ENCODE measurements at places on chromosomes 2 and 18.

DNA sequence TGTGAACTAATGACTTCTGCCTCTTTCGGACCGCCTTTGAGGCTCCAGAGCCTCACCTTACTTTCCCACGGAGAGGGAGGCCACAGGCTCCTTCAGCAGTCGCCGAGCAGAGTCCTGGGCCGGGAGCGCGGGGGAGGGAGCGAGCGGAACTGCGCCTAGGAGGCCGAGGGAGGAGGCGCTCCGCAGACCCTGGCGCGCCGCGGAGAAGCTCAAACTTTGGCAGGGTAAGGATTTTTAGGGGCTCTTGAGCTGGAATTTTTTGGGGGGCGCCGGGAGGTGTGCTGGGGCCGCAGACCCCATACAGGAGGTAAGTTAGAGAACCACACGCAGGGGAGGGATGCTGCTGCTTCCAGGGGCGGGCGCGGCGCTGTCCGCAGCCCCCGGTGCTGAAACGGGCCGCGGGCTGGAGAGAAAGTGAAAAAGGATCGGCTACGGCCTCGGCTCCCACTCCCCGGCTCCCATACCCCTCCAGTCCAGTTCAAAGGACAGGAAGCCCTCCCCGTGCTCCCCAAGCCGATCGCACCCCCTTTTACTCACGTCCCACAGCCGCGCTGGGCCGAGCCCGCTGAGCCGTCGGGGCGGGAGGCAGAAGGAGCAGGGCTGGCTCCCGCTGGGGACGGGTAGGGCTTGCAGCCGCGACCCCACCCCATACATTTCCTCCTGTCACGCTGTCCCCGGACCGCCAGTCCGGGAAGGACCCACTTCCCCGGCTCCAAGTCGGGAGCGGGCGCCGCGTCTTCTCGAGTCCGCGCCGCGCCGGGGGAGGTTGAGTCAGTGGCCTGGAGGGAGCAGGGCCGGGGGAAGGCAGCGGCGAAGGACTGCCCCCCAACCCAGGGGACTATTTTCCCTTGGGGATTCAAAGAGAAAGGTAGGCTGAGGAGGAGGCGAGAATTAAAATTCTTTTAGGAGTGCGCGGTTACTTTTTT lies at the start of gene CNGA3:
Gene CNGA3 (plus strand): TSS at position 146 of the 926 bp plus-strand sequence. CDS start 23,520 bp downstream, outside the sequence.
- no peak for DNase-seq

GRCh38 chr2:48927355-48927754 lies 171.8 kb upstream of the LHCGR start:
- DNase-seq: no peak

DNA sequence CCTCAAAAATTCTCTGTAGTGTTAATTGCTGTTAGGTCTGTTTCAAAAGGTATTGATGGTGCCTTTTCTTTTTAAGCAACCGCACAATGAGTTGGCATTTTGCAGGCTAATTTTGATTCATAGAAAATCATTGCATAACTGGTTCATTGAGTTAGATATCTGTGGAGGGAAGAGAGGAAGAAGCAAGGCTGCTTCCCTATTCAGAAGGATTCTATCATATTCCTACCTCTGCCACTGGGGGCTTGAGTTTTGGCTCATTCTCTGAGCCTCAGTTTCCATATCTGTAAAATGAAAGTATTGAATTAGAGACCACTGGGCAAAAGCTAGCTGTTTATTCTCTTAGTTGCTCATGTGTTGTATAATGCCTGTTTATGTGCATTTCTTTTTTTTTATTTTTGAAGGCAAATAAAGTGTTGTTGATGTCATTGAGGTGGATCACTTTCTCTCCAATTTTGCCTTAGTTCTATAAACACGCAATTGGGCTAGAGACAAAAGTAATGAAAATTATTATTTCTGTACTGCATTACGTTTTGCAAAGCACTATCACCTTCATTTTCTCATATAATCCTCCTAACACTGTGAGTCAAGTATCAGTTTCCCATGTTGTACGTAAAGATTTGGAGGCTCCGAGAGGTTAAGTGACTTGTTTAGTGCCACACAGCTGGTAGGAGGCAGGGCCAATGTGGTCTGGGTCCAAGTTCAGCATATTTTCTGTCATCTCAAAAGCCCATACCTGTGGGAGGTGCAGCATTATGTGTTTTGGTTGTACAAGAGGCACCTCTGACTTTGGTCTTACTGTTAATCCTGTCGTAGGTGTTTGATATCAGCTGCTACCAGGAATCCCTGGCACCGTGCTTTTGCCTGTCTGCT lies 5.9 kb downstream of the TRIB2 start:
- DNase-seq: no peak

DNA sequence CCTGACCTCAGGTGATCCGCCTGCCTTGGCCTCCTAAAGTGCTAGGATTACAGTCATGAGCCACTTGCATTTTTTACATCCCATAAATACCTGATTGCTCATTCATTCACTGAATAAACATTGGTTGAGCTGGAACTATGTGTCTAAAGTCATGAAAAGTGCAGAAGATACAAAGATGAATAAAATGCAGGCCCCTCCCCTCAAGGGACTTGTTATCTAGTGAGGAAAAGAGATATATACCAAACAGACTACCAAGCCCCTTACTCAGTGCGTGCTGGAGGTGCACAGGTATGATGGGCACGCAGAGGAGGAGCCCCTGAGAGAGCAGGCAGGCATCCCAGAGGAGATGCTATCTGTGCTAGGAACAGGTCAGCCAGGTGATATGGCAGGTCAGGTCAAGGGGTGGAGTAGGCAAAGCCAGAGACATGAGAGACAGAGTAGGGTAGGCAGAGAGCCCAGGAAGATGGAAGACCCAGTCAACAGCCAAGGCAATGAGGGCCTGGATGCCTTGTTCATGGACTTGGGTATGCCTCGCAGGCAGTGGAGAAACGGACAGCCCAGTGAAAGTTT lies 7.7 kb downstream of the FHL2 start:
- no peak for DNase-seq

DNA sequence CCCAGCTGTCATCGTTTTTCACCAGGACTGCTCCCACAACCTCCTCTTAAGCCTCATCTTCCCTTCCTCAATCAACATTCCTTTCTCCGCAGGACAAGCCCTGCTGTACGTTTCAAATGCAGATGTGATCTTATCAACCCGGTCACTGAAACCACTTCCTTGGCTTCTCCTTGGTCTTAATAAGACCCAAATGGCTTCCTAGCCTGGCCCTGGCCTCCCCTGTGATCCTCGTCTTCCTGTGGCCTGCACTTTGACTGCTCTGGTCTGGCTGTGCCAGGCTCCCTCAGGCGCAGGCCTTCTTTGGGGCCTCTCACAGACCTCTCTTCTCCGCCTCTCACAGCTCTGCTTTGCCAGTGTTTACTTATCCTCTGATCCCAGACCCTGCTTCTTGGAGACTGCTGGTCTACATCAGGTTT lies 4.7 kb upstream of the ADNP2 start:
- DNase-seq: no peak

DNA sequence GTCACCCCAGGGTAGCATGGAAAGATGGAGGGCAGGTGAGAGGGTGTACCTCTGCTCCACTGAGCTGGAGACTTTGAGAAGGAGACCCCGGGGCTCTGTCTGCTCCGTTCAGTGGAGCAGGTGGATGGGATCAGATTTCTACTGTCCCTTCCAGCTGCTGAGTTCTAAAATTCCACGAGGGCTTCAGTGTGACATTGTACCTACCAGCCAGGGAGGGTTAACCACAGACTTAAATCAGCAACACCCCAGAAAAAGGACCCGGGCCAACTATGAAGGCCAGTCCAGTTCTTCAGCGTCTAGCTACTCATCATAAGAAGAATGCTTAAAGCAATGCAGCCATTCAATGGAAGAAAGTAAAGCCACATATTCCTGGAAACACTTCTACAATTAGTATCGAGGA lies 23.8 kb downstream of the STAT1 start:
- DNase-seq: no peak

DNA sequence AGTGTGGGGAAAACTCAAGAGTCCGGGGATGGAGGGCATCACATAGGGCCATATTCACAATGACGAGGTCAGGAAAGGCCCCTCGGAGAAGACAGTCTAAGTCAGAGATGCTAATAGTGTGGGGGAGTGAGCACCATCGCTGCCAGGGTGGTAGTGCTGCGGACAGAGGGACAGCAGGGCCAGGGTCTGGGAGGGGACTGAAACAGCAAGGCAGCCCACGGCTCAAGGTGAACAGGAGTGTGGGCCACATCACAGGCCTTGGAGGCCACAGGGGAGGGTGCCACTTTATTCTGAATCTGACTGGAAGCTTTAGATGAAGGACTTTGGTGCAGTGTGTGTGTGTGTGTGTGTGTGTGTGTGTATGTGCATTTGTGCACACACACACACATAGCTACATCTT lies 130.9 kb upstream of the GLI2 start:
- DNase-seq: no peak

All from T1000 (cell line).